ENCODE measurements at places on chromosomes 1 and 21. TPM values are rescaled to one million over a fixed set of nuclear protein-coding genes. Genes with fewer than 3 reads are reported as not detected.

The TIE1 gene
- total RNA-seq: 0.49 TPM

The E2F2 gene
- total RNA-seq: 36.1 TPM

The HTR6 gene
- total RNA-seq: not detected

The COL16A1 gene
- total RNA-seq: 0.93 TPM

The PTPRC gene
- 421 TPM for total RNA-seq

The HORMAD1 gene
- total RNA-seq: not detected

The PADI4 gene
- total RNA-seq: 4.2 TPM

The PPM1J gene
- total RNA-seq: 0.80 TPM

The EXTL1 gene
- total RNA-seq: not detected

- peaks cover 35% of the 10 kb centered on the region for H3K36me3 ChIP-seq
- H3K4me3 ChIP-seq: no peak overlapping the region
- no peak overlapping the region for H3K27ac ChIP-seq
- H3K27me3 ChIP-seq: no peaks in the 10 kb centered on the region
These were observed 55.9 kb downstream of the NEK7 start for GRCh38 chr1:198212675-198213074.

GRCh38 chr1:246680190-246680589 lies 44.0 kb upstream of the SCCPDH start:
- no peaks in the 10 kb centered on the region for H3K4me1 ChIP-seq
- no peaks in the 10 kb centered on the region for H3K27me3 ChIP-seq
- no peak overlapping the region for H3K27ac ChIP-seq
- H3K4me3 ChIP-seq: no peak overlapping the region
- no peak for DNase-seq

- H3K4me1 ChIP-seq: peaks cover 51% of the 10 kb centered on the region
- H3K27ac ChIP-seq: peak overlapping the region; percentile 91
- peak overlapping the region; percentile 98 for H3K4me3 ChIP-seq
- peaks cover 32% of the 10 kb centered on the region for H3K36me3 ChIP-seq
These were observed 684 bp downstream of the SLC2A1 start for GRCh38 chr1:42957880-42958487.

- H3K4me1 ChIP-seq: no peaks in the 10 kb centered on the region
- DNase-seq: no peak
- H3K27me3 ChIP-seq: peaks cover 8% of the 10 kb centered on the region
- H3K4me3 ChIP-seq: no peak overlapping the region
- no peak overlapping the region for H3K27ac ChIP-seq
These were observed 86.6 kb upstream of the SLC25A33 start for GRCh38 chr1:9452516-9453140.

GRCh38 chr1:174274884-174275283 lies 115.6 kb downstream of the RABGAP1L start:
- H3K36me3 ChIP-seq: peaks cover 3% of the 10 kb centered on the region
- DNase-seq: no peak
- no peak overlapping the region for H3K4me3 ChIP-seq
- no peak overlapping the region for H3K27ac ChIP-seq

DNA sequence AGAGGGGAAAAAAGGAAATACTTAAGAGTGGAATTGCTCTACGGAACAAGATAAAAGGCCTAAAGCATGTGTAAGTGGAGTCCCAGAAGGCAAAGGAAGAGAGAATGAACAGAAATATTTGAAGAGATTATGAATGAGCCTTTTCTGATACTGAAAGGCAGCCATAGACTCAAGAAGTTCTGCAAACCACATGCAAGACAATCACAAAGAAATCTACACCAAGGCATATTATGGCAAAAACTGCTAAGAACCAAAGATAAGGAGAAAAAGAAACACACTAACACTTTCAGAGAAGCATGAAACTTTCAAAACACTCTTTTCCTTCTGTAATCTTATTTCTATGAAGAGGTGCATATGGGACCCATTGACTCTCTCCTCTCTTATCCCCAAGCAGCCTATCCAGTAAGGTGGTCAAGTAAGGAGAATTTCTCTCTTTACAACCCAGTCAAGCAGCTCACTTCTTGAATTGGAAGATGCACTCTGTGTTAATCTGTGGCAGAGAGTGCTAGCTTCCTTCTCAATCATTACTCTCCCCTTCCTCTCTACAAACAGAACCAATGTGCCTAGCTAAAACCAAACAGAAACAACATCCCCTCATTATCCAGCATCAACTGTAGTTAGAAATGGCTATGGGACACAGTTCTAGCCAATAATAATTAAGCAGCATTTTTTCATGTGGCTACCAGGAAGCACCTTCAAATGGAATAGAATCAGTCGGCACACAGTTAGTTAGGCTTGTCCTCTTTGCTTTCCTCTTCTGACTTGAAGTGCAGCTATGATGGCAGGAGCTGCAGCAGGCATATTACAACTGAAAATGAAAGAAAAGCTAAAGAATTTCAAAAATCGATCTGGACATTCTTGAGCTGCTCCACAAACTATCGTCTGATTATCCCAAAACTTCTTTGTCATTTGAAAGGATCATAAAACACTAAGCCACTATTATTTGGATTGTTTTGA lies 25.9 kb downstream of the KRTAP19-8 start:
- H3K36me3 ChIP-seq: no peaks in the 10 kb centered on the region
- H3K27ac ChIP-seq: no peak overlapping the region
- H3K4me1 ChIP-seq: peaks cover 14% of the 10 kb centered on the region
- no peak for DNase-seq

- H3K27ac ChIP-seq: no peak overlapping the region
- H3K27me3 ChIP-seq: peaks cover 6% of the 10 kb centered on the region
- no peak overlapping the region for H3K4me3 ChIP-seq
- no peaks in the 10 kb centered on the region for H3K36me3 ChIP-seq
These were observed 45.5 kb downstream of the ATP5PF start for GRCh38 chr21:25689226-25689625.

DNA sequence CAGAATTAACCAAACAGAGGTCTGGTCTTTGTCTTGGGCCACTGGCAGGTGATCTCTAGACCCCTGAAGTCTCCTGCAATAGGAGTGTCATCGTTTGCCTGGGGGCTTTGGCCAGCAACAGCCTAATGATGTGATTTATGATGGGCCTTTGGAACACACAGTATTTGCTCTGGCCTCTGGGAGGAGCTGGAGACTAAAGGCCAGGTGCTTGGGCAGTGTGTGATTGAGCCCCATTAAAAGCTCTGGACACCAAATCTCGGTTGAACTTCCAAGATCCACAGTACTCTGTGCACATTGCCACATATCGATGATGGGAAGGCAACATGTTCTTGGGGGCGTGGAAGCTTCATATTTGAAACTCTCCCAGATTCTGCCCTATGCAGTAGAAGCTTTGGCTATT lies 32.0 kb upstream of the TLR5 start:
- peaks cover 10% of the 10 kb centered on the region for H3K27me3 ChIP-seq
- no peaks in the 10 kb centered on the region for H3K36me3 ChIP-seq

GRCh38 chr1:227786673-227787512 lies 28.6 kb upstream of the PRSS38 start:
- H3K27ac ChIP-seq: no peak overlapping the region
- DNase-seq: no peak
- peaks cover 14% of the 10 kb centered on the region for H3K4me1 ChIP-seq
- H3K4me3 ChIP-seq: peak overlapping the region; percentile 72
- no peaks in the 10 kb centered on the region for H3K27me3 ChIP-seq
